ENCODE measurements at places on chromosomes 16 and 17.

DNA sequence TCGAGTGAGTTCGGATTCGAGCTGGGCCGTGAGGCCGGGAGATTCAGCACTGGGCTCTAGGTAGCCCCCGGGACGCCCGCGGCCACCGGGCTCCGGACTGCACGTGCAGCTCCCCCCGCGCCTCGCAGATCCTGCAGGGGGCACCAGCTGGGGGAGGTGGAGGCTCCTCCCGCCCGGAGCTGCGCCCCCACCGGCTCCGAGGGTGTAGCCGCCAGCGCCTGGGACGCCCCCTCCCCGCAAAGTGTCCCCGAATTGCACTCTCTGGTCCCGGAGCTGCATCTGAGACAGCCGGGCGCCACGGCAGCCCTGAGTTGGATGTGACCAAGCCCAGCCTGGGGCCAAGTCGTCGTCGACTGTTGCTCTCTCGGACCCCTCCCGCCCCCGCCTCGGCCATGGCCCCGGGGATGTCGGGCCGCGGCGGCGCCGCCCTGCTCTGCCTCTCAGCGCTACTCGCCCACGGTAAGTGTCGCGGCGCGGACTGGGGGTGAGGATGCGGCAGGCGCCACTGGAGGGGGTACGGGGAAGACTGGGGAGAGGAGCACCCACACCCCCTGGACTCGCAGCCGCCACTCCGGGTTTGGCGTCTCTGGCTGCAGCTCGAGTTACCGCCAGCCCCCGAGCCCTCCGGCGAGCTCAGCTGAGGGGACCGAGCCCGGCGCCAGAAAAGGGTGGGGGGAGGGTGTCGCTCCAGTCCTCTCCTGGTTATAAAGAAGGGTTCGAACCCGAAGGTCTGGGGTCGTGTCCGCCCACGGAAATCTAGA is 1.5 kb downstream of the TMEM132E start:
- no peak for DNase-seq

GRCh38 chr16:89918453-89919347 is at the start of gene MC1R:
TSS of gene MC1R (plus strand) at chr16:89918862. CDS start at chr16:89919259, 397 bp downstream.
- no peak for DNase-seq

DNA sequence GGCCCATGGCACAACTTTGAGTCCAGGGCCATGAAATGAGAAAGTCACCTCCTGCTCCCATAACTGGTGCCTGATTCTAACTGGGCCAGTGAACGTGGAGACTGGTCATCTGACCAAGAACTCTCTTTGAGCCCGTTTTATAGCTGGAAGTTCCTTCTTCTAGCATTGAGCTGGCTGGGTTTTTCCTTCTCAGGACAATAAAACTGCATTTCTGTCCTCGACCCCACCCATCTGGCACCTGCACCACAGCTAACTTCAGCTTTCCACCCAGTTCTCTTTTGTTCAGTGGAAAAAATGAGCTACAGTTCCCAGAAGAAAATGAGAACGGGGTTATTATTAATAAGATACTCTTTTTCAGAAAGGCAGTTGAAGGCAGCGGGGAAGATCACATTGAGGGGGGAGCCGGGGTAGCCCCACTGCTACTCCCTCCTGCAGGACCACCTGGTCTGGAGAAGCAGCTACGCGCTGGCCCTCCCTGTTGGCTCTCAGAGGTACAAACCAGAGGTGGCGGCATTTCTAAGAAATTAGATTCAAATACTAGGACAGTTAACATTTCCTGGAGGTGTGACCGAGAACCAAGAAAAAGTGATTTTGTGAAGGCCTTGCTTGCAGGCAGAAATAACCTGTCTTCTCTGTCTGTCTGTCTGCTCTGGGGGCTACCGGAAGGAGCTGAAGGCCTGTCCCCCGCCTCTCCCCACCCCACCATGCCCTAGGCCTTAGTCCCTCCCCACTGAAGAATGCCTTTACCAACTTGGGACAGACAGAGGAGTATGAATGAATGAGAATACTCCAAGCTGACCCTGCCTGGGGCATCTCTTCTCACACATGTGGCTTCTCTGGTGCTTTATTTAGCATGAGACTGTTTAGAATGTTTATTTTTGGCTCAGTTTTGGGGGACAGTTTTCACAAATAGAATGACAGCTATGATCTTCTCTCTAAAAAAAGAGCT is 123.9 kb downstream of the XYLT1 start:
- DNase-seq: no peak

GRCh38 chr16:75111961-75112733 is 4.4 kb downstream of the LDHD start:
- no peak for DNase-seq

DNA sequence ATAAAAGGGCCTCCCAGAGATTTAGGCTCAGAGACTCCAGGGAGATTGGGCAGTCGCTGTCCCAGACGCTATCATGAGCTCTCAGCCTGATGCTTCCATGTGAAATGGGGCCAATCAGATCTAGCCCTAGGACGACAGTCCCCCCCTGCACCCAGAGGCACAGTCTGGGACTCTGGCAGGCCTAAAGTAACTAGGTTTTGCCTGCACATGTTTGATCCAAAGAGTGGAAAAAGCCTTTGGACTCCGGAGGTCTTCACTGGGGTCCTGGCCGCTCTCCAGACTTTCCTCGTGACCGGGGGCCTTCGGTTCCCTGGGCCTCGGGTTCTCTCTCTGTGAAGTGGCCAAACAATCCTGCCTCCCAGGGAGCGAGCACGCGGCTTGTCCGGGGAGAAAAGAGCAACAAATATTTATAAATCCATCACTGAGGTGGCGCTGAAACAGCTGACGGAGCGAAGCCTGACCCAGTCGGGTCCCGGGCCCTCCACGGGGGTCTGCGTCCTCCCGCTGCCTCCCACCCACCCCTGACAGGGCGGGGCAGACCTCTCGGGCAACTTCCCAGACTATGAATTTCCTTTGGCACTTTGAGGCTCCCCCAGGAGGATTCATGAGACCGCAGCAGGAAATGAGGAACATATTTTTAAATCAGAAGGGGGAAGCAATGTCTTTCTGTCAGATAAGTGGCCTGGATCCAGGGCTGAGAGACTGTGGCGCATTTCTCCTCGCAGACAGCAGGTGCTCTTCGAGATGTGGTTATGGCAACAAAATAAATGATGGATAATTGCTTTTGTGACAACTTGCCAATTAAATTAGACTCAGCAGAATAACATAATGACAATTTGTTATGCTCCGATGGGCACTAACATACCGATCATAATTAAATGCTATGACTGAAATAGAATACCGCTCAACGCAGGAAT is 38.9 kb downstream of the MRPS23 start:
- no peak for DNase-seq

- no peak for DNase-seq
Measured at GRCh38 chr17:10370016-10370608, 2.7 kb downstream of the MYH13 start.

DNA sequence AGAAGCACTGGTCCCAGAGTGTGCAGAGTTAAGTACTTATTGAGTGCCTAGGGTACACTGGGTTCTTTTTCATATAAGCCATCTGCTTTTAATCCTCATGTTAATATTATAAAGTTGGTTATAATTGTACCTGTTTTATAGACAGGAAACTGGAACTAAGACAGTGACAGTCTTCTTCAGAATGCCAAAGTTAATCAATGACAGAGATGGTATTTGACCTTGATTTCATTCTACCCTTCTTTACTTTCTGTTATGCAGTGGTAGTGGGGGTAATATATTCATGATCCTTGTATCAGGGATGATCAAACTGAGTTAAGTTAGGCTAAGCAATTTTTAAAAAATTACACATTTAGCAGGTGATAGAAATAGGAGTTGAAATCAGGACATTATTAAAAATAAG is 108.6 kb upstream of the GOT2 start:
- DNase-seq: no peak

DNA sequence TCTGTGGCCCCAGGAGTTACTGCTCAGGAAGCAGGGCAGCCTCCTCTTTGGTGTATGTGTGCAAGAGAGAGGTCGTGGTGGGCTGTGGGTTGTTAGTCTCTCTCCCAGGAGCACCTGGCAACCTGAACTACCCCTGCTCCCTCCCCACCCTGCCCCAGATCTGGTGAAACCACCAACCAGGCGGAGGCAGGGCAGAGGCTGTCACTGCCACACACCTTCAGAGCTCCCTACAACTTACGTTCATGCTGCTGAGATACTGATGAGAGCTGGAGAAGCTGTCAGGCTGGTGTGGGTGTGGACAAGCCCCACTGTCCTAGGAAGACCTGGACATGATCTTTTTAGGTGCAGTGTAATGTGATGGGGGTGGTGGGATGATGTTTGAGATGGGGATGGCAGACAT is 24.3 kb downstream of the GOSR2 start:
- DNase-seq: no peak

- DNase-seq: no peak
Measured at GRCh38 chr16:81713796-81714195, 65.3 kb upstream of the PLCG2 start.
